ENCODE measurements at places on chromosomes 13 and 19.

GRCh38 chr13:66765559-66765958 is 464.6 kb downstream of the PCDH9 start:
- no peak for DNase-seq

DNA sequence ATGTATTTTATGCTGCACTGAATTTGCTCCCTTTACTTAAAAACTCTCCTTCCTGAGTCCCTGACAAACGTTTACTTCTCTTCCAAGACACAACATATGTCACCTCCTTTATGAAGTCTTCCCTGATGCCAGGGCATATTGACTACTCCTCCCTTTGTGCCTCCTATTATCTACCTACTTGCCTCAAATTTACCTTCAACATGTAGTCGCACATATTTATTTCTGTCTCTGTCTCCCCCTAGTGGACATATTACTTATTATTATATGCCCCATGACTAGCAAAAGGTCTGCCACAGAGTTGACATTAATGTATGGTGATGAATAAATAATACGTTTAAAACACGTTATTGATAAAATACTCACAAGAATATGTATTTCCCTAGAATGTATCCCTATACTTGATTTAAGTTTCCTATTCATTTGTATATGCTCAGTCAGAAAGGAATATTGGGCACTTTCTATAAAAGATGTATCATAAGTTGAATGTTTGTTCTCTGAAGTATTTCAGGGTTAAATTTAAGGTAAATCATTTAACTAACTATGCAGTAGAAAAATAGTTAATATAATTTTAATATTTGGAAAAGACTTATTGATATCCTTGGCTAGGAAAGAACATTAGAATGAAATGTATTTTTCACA is 250.3 kb upstream of the ATXN8OS start:
- DNase-seq, result peak; percentile 15

- DNase-seq, result no peak
These were observed 30.0 kb downstream of the CEACAM1 start for GRCh38 chr19:42498169-42498757.

- no peak for DNase-seq
These were observed 21.0 kb upstream of the LRCH1 start for GRCh38 chr13:46531953-46532352.

DNA sequence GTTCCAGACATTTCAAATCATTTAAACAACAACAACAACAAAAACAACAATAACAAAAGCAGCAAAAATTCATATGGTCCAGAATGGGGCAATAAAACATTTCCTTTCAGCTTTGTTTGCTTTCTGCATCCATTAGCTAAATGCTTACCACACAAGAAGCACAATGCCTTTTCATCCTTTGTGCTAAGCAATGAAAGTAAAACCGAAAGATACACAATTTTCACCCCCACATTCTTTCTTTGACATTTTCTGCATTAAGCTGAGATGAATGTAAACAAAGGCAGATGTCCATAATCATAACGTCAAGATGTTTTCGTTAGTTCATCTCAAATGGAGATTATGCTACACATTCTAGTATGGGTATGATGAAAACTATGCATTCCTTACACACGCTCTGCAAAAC is 568.5 kb downstream of the SLITRK6 start:
- DNase-seq, result no peak

DNA sequence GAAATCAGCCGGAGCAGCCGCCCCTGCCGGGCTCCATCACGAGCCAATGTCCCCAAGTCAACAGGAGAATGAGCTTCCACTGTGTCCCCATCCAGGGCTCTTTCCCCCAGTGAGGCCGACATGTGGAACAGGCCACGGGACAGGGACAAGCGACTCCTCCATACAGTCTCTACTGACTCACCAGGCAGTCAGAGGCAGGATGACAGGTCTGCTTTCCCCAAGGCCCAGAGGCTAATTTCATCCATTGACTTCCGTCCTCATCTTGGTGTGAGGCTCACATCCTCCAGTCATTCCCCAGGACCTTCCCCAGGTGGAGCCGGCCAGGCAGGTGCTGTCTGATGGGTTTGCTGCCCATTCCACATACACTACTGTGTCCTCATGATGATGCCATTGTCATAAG is 3.5 kb downstream of the CEACAM6 start:
- DNase-seq, result no peak

DNA sequence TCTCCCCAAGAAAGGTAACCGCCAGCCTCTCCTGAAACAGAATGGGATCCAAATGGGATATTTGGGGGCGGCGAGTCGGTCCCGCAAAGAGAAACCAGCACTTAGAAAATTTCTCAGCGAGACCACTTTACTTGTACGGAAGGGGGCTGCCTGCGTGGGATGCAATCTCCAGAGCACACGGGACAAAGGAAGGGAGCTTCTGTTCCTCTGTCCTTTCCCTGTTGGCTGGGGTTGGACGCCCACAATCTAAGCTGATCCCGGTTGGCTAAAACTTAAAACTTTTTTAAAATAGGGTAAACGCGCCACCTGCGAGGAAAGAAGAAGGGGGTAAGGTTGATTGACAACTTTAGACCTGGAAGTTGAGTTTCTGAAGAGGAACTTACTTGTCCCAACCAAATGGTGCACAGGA is 826 bp upstream of the BSG start:
- peak; percentile 70 for DNase-seq

DNA sequence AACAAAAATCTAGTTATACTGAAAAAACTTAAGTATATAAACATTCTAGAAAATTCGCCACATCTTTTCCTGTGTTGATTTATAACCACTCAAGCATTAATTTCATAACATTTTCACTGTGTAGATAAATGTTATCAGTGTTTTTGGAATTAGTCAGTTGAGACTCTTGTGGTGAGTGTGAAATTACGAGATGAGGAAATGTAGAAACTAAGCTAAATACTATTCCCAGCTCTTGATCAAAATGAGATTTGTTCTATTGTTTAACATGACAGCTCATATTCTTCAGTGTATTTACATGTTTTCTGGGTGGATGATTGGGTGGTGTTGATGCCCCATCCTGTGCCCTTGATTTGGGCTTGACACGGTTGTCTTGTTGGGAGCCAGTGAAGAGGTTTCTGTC is 406.8 kb downstream of the DACH1 start:
- no peak for DNase-seq

GRCh38 chr13:41864658-41865057 is 96.3 kb downstream of the VWA8 start:
- DNase-seq, result no peak

GRCh38 chr19:1133471-1133929 is 29.7 kb downstream of the GPX4 start:
- DNase-seq, result peak; percentile 93

DNA sequence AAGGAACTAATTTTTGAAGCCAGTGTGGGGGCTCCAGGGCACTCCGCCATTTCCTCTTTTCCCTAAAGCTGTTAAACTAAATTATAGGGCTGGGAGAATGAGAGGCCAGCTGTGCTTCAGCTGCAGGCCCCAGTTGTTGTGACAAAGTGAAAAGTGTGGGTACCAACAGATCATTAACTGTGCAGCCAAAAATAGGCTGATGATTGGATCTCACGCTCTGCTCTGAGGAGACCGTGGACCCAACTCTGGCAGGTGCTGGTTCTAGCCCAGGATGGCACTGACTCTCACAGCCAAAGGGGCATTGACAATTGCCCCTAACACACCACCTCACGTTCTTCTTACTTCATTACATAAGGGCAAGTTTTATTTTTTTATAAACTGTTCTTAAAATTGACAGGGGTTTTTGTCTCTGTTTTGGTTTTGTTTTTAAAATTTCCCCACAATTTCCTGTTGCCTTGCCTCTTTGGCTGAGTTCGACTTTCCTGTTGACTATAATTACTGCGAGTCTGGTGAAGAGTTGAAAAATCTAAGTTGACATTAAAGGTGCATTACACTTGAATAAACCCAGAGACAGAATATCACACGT is 391.0 kb downstream of the FGF9 start:
- DNase-seq, result no peak

GRCh38 chr19:3036119-3036976 is 7.3 kb upstream of the TLE2 start:
- DNase-seq, result peak; percentile 56

DNA sequence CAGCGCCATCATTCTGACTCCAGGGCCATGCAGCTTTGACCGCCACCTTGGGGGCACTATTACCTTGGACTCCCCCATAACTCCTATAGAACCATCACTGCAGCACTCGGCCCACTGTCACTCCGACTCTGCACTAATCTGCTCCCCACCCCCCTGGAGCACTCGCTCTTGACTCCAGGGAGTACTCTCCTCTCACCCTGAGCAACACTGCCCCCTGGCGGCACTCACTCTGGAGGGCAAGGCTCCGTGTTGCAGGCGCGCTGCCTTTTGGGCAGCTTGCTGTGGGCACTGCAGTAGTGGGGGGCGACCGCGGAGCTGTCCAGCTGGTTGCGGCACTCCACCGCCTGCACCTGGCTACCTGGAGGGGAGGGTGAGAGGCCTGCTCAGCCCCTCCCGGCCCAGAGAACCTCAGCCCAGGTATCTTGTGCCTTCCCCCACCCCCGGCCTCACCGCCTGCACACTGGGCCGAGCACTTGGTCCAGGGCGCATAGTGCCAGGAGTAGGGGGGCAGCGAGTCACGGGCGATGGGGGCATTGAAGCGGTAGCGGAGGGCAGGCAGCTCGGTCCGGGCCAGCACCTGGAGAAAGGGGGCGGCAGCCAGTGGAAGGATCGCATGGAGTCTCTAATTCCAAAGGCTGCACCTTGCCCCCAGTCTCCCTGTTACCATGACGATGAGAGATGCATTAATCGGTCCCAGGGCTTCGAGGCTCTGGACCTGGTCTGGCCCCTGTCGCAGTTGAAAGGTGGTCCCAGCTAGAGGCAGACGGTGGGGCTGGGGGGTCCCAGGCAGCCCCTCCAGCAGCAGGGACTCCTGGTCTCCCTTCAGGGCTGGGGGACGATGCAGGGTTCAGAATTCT is 8.9 kb upstream of the MYO1F start:
- no peak for DNase-seq

- DNase-seq, result no peak
These were observed 933.4 kb downstream of the SLITRK6 start for GRCh38 chr13:84865783-84866221.

DNA sequence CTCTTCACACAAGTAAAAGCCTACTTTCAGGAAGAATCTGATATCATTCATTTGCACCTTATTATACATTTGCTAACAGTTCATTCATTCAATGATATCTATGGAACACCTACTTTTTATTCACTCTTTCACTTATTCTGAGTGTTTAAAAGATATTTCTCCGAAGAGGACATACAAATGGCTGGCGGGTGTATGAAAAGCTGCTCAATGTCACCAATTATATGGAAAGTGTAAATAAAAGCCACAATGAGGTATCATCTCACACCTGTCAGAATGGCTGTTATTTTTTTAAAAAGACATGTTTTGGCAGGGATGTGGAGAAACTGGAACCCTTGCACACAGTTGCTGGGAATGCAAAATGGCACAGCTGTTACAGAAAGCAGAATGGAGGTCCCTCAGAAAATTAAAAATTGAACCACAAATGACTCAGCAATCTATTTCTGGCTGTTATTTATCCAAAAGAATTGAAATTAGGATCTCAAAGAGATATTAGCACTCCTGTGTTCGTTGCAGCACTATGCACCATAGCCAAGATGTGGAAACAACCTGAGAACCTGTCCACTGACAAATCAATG is 127.6 kb upstream of the IRS2 start:
- DNase-seq, result no peak

DNA sequence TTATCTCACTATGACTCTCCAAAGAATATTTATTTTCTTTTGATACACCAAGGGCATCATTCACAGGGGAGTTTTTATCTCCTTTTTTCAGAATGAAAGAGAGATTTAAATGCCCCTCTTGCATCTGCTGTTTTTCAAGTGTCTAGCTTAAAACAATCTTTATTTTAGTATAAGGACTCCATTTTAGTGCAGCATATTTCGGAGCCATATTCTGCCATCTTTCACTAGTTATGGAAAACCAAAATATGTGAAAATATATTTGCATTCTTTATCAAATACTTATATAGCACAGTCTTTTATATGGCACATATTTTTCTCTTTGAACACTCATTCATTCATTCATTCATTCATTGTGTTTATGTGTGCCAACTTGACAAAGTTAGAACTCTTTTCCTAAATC is 1130.2 kb downstream of the SLITRK5 start:
- no peak for DNase-seq

- DNase-seq, result no peak
These were observed 8.6 kb upstream of the MKNK2 start for GRCh38 chr19:2059422-2060201.

GRCh38 chr19:57709616-57710015 is 612 bp upstream of the ZNF154 start:
- DNase-seq, result no peak

GRCh38 chr19:39497996-39498797 is 550 bp upstream of the DLL3 start:
- no peak for DNase-seq

GRCh38 chr13:104571161-104571892 is 1505.1 kb upstream of the SLC10A2 start:
- DNase-seq, result peak; percentile 1

- no peak for DNase-seq
These were observed 20.5 kb upstream of the SHKBP1 start for GRCh38 chr19:40555978-40556689.

- no peak for DNase-seq
These were observed 42.3 kb downstream of the DEDD2 start for GRCh38 chr19:42174958-42175734.

DNA sequence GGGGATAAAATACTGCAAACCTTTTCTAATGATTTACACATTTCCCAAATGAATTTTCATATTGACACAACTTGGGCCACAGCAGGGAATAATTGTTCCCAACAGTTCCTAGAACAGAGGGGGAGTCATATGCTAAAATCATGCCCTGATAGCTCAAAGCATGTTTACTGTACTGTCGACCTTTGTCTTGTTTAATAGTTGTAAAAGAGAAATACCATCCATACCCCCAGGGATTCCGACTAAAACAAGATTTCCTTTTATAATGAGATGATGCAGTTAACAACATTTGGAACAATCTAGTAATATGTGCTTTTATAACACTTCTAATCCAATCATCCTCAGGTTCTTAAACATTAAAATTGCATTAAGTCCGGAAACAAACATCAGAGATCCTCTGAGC is 759.7 kb downstream of the OLFM4 start:
- DNase-seq, result no peak

GRCh38 chr13:30234619-30235162 is 72.7 kb downstream of the KATNAL1 start:
- DNase-seq, result no peak

DNA sequence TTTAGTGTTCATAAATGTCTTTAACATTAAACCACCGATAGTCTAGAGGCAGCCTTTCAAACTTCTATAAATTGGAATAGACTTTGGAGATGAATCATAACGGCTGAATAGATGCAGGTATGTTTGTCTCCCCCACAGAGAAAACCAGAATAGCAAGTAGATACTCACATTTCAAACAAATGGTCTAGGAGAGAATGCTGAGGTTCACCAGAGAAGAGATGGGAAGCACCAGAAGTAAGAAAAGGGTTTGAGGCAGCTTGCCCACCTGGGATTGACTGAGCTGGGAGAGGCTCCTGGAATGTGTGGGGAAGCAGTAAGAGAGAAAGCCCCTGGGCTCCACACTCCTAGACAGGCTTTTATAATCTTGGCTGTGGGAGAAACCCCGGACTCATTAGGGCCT is 6.4 kb downstream of the IGFL3 start:
- DNase-seq, result no peak

GRCh38 chr13:73059460-73060250 is 850 bp downstream of the KLF5 start:
- DNase-seq, result no peak

Measured in CMK (cell line).